Lower lobe of right lung (tissue), 2 donors: ENCODE measurements at places on chromosomes 2 and 18. TPM values are rescaled to one million over a fixed set of nuclear protein-coding genes. Genes with fewer than 3 reads are reported as not detected.
A peak's percentile ranks its signal among the peaks of the same experiment; 100 is the strongest.

Gene HAAO
- 6.1 TPM for total RNA-seq

Gene NRP2
- total RNA-seq = 67.5 TPM

Gene TMEM150A
- total RNA-seq = 28.9 TPM

Gene KANSL1L
- 34.4 TPM for total RNA-seq

Gene PTPRM
- total RNA-seq = 85.2 TPM

GRCh38 chr2:108594132-108594981 lies 60.1 kb downstream of the LIMS1 start:
- H3K36me3 ChIP-seq = no peaks in the 10 kb centered on the region
- H3K4me1 ChIP-seq = peaks cover 44% of the 10 kb centered on the region
- H3K4me3 ChIP-seq = no peak overlapping the region

- no peak overlapping the region for H3K27ac ChIP-seq
- no peaks in the 10 kb centered on the region for H3K4me1 ChIP-seq
Measured at GRCh38 chr2:72094701-72095100, 53.0 kb downstream of the CYP26B1 start.

DNA sequence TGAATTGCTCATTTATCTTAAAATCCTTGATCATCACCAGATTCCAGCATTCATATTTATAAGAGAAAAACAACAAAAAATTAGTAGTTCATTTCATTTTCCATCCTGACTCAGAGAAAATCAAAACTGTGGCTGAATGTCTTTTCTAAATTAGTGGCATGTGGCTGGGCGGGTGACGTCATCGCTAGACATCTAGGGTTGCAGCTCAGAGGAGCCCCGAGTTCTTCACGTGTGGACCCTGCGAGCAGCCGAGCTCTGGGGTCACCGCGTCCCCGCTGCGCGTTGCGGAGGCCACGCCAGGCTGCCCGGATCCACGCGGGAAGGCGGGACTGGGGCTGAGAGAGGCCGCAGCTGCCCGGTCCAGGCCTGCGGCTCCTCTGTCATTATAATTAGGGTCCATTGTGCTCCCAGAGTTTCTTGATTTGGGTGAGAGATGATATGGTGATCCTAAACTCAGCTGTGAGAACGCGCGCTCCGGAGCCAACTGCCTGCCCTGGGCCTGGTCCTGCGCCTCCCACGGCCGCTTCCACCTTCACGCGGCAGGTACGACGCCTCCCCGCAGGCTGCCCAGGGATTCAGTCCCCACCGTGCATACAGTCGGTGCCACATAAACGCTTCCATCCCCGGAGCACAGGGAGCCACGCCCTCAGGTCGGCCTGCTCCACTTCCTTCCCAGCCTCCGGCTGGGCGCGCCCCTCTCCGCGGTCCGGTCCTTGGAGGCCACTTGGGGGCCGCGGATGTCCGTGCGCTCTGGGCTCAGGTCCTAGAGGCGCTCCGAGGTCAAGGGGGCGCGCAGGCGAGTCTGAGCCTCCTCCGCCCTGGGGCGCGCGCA lies 56.5 kb downstream of the TMEM18 start:
- H3K27me3 ChIP-seq = no peaks in the 10 kb centered on the region
- H3K4me1 ChIP-seq = no peaks in the 10 kb centered on the region
- no peak for DNase-seq
- H3K27ac ChIP-seq = no peak overlapping the region
- no peak overlapping the region for H3K4me3 ChIP-seq
- no peaks in the 10 kb centered on the region for H3K36me3 ChIP-seq

Gene OSBPL1A
- 50.6 TPM for total RNA-seq

DNA sequence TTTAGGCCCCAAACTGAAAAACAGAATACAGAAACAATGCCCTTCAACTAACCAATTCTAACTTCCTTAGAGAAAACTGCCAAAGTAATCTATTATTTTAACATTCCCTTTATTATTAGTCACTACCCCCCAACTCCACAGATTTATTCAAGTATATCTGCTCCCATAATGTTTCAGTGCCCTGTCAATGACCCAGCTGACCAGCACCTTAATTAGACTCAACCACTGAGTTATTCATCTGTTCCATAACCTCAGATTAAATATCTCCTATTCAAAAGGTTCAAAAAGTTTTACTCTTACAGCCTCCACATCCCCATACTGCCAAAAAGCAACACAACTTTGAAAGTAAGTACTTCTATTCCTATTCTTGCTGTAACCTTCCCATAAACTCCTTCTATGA lies 202.4 kb downstream of the EXOC6B start:
- no peak overlapping the region for H3K4me3 ChIP-seq
- no peaks in the 10 kb centered on the region for H3K4me1 ChIP-seq
- no peaks in the 10 kb centered on the region for H3K27me3 ChIP-seq
- H3K27ac ChIP-seq = no peak overlapping the region
- H3K36me3 ChIP-seq = no peaks in the 10 kb centered on the region
- DNase-seq = no peak

GRCh38 chr2:112318515-112318914 lies 43.1 kb downstream of the ZC3H6 start:
- H3K4me1 ChIP-seq = no peaks in the 10 kb centered on the region
- H3K4me3 ChIP-seq = no peak overlapping the region
- no peak overlapping the region for H3K27ac ChIP-seq
- DNase-seq = no peak
- H3K27me3 ChIP-seq = no peaks in the 10 kb centered on the region
- H3K36me3 ChIP-seq = peaks cover 32% of the 10 kb centered on the region

Gene UPP2
- total RNA-seq = not detected

GRCh38 chr2:169073963-169074751 lies 4.8 kb downstream of the DHRS9 start:
- DNase-seq = no peak
- no peak overlapping the region for H3K4me3 ChIP-seq
- no peaks in the 10 kb centered on the region for H3K36me3 ChIP-seq
- no peaks in the 10 kb centered on the region for H3K4me1 ChIP-seq

Gene DNER
- 1.2 TPM for total RNA-seq

Gene AGPS
- 60.1 TPM for total RNA-seq

Gene DAW1
- total RNA-seq = 4.9 TPM

- no peaks in the 10 kb centered on the region for H3K36me3 ChIP-seq
- H3K27ac ChIP-seq = no peak overlapping the region
- H3K4me3 ChIP-seq = no peak overlapping the region
- no peaks in the 10 kb centered on the region for H3K27me3 ChIP-seq
Measured at GRCh38 chr2:174836377-174836994, 72.2 kb upstream of the CHRNA1 start.

Gene SLC9A4
- not detected for total RNA-seq

DNA sequence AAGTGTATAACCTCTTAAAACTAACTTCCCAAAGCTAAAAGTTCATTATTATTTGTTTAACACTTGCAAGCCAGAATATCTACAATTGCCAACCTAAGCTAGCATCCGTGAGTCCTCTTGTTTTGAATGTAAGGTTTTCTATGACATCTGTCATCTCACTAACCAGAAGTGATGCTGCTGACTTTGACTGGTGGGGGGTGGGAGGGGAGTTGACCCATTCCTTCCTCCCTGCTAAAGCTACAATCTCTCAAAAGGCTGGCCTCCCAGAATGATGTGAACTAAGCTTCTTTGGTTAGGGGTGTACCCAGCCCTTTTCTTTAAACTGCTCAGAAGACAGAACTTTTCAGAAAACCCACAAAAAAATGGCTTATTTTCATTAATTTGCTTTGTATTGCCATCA lies 280.6 kb downstream of the ZEB2 start:
- H3K27me3 ChIP-seq = no peaks in the 10 kb centered on the region
- no peak for DNase-seq
- H3K4me1 ChIP-seq = no peaks in the 10 kb centered on the region
- H3K36me3 ChIP-seq = no peaks in the 10 kb centered on the region
- H3K27ac ChIP-seq = no peak overlapping the region

DNA sequence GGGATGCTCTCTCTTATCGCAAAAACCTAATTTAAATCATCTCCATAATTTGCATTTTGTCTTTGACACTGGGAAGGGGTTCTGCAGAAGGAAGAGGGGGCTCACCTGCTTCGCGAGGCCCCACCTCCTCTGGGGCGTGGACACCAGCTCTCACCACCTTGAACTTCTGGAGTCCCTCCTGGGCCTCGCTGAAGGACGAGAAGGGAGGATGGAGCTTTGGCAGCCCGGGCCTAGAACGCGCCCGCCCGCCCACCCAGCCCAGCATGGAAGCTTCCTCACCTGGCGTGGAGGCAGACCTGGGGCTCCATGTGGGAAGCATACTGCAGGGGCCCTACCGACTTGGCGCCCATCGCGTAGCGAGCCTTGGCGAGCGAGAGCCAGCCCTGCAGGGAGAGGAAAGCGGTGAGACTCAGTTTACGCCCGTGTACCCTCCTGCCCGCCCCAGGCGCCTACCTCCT lies 1.1 kb upstream of the IMP4 start:
- H3K4me3 ChIP-seq = peak overlapping the region; percentile 69
- no peaks in the 10 kb centered on the region for H3K27me3 ChIP-seq
- H3K36me3 ChIP-seq = peaks cover 45% of the 10 kb centered on the region
- peak overlapping the region; percentile 92 for H3K27ac ChIP-seq
- peaks cover 27% of the 10 kb centered on the region for H3K4me1 ChIP-seq

GRCh38 chr18:77392321-77392720 lies 142.7 kb downstream of the GALR1 start:
- H3K4me1 ChIP-seq = no peaks in the 10 kb centered on the region
- no peak overlapping the region for H3K4me3 ChIP-seq
- H3K27ac ChIP-seq = no peak overlapping the region
- DNase-seq = no peak
- no peaks in the 10 kb centered on the region for H3K27me3 ChIP-seq

DNA sequence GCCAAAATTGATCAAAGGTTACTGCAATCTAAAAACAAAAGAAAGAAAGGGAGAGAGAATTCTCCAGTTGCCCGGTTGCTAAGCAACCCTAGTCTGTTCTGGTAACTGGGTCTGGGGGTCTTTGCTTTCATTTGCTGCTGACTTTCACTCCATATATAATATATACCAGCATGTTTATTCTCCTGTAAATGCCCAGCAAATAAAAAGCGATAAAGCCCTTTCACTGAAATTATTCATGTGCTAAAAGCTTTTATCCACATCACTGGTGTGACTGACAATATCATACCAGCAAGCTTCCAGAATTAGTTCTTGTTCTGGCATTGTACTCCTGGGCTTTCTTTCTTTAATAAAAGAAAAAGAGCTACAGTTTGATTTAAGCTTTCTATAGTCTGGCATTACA lies 75.5 kb upstream of the ST8SIA3 start:
- H3K27ac ChIP-seq = no peak overlapping the region
- H3K4me3 ChIP-seq = no peak overlapping the region
- H3K36me3 ChIP-seq = no peaks in the 10 kb centered on the region
- no peak for DNase-seq
- H3K27me3 ChIP-seq = no peaks in the 10 kb centered on the region

Gene SRD5A2
- total RNA-seq = 1.2 TPM

- no peaks in the 10 kb centered on the region for H3K36me3 ChIP-seq
- H3K27me3 ChIP-seq = no peaks in the 10 kb centered on the region
- H3K4me1 ChIP-seq = peaks cover 13% of the 10 kb centered on the region
Measured at GRCh38 chr2:8149985-8150539, 531.8 kb upstream of the ID2 start.

DNA sequence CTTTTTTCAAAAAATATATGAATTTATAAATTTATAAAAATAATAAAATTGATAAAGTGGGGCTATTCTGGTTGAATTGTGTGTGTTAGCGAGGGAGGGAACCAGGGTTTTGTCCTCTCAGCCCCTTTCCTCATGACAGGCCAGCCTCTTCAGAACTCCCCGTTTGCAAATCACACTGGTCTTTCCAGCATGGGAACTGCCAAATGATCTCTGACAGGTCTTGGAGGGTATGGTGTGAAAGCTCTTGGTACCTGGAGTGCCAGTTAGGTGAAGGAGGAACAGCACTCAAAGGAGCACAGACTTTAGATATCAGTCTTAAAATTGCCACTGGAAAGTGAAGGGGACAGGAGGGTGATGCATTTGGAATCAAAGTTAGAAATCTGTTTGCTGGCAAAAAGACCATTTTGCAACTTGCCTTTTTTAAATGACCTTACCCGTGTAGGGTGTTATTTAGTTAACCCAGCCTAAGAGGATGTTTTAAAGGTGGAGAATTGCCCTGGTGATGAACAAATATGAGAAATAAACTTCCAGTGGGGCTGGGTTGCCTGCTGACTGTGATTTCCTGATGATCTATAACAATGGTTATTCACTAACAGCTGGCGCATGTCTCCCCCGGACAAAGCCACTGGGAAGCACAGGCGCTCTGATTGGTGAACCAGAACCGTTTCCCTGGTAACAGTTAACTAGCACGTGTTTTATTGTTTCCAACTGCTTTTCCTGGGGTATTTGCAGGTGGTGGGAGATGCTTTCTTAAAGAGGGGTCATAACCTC lies 85.3 kb upstream of the EFEMP1 start:
- no peak overlapping the region for H3K4me3 ChIP-seq
- H3K36me3 ChIP-seq = no peaks in the 10 kb centered on the region
- H3K27ac ChIP-seq = peak overlapping the region; percentile 13
- peaks cover 14% of the 10 kb centered on the region for H3K4me1 ChIP-seq
- no peaks in the 10 kb centered on the region for H3K27me3 ChIP-seq

GRCh38 chr2:8858264-8858663 lies 20.9 kb upstream of the KIDINS220 start:
- H3K4me3 ChIP-seq = no peak overlapping the region
- H3K4me1 ChIP-seq = peaks cover 4% of the 10 kb centered on the region
- H3K27me3 ChIP-seq = no peaks in the 10 kb centered on the region

- H3K4me3 ChIP-seq = no peak overlapping the region
- no peaks in the 10 kb centered on the region for H3K36me3 ChIP-seq
- H3K27me3 ChIP-seq = no peaks in the 10 kb centered on the region
- no peak for DNase-seq
- H3K27ac ChIP-seq = no peak overlapping the region
- no peaks in the 10 kb centered on the region for H3K4me1 ChIP-seq
Measured at GRCh38 chr18:64659196-64659595, 510.3 kb upstream of the LINC00305 start.

GRCh38 chr2:222228054-222228453 lies 70.7 kb downstream of the PAX3 start:
- no peak overlapping the region for H3K4me3 ChIP-seq
- no peaks in the 10 kb centered on the region for H3K27me3 ChIP-seq
- no peak for DNase-seq
- H3K36me3 ChIP-seq = no peaks in the 10 kb centered on the region
- no peak overlapping the region for H3K27ac ChIP-seq

Gene GALR1
- total RNA-seq = not detected

DNA sequence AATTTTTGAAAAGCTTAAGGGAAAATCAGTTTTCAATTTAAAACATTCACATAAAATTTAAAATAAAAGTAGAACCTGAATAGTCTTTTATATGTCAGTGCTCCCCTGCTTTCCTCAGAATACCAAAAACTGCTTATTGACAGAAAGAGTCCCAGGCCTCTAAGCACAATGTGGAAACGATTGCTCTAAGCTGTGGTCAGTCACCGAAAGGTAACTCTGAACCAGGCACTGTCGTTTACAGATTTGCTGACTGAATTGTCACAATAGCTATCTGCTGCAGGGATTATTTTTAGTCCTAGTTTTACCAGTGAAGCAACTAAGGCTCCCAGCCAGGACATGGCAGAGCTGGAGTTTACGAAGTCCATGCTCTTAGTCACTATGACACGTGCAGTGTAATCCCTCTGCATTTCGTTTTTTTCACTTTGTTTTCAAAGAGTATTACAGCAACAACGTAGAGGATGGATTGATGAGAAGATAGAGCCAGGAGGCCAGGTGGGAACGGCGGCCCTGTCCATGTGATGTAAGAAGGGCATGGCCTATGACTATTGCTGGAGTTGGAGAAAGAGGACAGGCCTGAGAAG lies 28.1 kb upstream of the TMEM247 start:
- H3K4me3 ChIP-seq = no peak overlapping the region
- no peak for DNase-seq
- H3K36me3 ChIP-seq = no peaks in the 10 kb centered on the region
- H3K27ac ChIP-seq = no peak overlapping the region
- H3K27me3 ChIP-seq = no peaks in the 10 kb centered on the region

Gene ST8SIA5
- not detected for total RNA-seq

Gene TRABD2A
- 5.4 TPM for total RNA-seq

- H3K27me3 ChIP-seq = no peaks in the 10 kb centered on the region
- no peak overlapping the region for H3K4me3 ChIP-seq
- H3K4me1 ChIP-seq = peaks cover 13% of the 10 kb centered on the region
- no peaks in the 10 kb centered on the region for H3K36me3 ChIP-seq
Measured at GRCh38 chr2:113878743-113879142, 11.1 kb upstream of the ACTR3 start.
